ENCODE measurements at places on chromosomes 5 and 9.

- DNase-seq = no peak
Measured at GRCh38 chr9:98410185-98410697, 154.8 kb upstream of the TBC1D2 start.

DNA sequence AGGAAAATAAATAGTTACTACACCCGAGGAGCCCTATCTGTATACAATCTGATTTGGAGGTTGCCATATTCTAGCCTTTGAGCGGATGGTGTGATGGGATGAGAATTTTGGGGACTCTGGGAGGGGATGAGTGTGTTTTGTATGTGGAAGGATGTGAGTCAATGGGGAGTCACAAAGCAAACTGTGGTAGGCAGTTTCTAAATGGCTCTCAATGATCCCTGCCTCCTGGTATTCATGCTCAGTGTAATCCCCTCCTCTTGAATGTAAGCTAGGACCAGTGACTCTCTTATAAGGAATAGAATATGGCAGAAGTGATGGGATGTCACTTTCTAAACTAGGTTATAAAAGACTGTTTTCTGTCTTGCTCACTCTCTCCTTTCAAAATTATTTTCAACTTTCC, 205.7 kb upstream of the RIOK2 start:
- DNase-seq = no peak

DNA sequence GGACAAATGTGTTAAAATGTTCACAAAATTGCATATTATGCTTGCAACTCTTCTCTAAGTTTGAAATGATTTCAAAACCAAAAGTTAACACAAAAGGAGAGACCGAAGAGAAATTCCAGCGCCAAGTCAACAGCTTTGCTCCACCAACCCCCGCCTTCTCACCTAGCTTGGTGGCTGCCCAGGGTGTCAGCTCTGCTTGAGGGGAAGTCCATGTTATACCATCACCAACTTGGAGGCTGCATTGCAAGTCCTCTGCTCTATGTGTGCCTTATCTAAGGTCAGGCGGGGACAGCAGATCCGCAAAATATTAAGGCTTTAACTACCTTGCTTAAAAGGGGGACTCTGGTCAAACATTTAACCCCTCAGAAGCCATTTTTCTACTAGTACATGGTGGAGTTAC, 14.6 kb downstream of the CCNJL start:
- DNase-seq = no peak

- no peak for DNase-seq
Measured at GRCh38 chr5:156394642-156395305, 67.8 kb downstream of the SGCD start.

DNA sequence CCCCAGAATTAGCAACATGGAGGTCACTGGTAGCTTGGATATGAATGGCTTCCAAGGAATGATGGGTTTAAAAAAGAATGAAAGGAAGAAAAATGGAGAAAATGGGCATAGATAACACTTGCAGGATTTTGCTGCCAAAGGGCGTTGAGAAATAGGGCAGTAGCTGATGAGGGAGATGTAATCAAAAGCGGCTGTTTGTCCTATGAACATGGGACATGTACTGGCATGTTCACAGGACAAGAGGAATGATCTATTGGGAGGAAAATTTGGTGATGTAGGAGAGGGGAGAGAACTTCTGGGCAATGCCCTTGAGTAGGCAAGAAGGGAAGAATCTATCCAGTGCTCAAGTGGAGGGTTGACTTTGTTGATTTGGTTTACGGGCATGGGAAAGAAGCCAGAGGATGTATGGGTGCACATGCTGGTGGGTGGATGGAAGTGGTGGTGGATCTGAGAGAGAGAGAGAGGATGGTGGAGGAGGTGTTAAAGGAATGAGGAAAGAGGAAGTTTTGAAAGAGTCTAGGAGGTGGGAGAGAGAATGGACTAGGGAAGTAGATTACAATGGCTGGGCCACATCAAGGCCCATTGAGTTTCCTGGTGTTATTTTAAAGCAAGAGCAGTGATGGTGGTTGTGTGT, 115.1 kb upstream of the MVB12B start:
- DNase-seq = no peak

GRCh38 chr5:150562832-150563231, 54.9 kb downstream of the NDST1 start:
- DNase-seq = no peak

- no peak for DNase-seq
Measured at GRCh38 chr5:122941737-122942136, 94.8 kb downstream of the PPIC start.

GRCh38 chr9:135359764-135360163, 119.8 kb upstream of the PPP1R26 start:
- DNase-seq = no peak

DNA sequence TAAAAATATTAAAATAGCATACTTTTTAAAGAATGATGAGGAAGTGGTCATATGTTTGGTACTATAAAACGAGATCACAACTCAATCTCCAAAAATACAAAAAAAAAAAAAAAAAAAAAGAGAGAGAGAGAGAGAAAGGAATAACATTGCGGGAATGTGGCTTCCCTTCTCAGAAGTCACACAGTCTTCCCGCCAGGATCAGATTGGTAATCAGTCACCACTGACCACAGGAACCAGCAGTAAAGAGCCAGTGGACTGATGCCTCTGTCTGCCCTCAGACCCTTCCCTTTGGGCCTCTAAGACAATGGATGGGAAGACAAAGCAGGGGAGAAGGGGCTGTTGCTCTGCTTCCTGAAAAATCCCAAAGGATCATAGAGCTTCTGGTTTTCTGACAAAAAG, 104.9 kb downstream of the KLHL3 start:
- DNase-seq = no peak

GRCh38 chr5:38494763-38495162, 61.7 kb downstream of the LIFR start:
- DNase-seq = no peak

- DNase-seq = no peak
Measured at GRCh38 chr5:150143350-150144245, 12.0 kb downstream of the PDGFRB start.

GRCh38 chr9:83349031-83349430, 189.2 kb downstream of the FRMD3 start:
- DNase-seq = no peak

GRCh38 chr5:117242028-117242427, 667.4 kb upstream of the SEMA6A start:
- no peak for DNase-seq

GRCh38 chr9:86774116-86774515, 173.2 kb downstream of the GAS1 start:
- no peak for DNase-seq

DNA sequence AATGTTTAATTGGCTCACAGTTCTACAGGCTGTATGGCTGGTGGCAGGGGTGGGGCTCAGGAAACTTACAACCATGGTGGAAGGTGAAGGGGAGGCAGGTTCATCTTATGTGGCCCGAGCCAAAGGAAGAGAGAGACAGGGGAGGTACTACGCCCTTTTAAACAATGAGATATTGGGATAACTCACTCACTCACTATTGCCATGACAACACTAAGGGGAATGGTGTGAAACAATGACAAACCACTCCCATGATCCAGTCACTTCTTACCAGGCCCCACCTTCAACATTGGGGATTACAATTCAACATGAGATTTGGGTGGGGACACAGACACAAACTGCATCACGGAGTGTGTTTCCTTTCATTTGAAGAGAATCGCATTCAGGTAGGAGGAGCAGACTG, 220.9 kb downstream of the GADD45G start:
- DNase-seq = no peak

GRCh38 chr5:39167141-39167971, 52.0 kb downstream of the FYB1 start:
- DNase-seq = no peak

DNA sequence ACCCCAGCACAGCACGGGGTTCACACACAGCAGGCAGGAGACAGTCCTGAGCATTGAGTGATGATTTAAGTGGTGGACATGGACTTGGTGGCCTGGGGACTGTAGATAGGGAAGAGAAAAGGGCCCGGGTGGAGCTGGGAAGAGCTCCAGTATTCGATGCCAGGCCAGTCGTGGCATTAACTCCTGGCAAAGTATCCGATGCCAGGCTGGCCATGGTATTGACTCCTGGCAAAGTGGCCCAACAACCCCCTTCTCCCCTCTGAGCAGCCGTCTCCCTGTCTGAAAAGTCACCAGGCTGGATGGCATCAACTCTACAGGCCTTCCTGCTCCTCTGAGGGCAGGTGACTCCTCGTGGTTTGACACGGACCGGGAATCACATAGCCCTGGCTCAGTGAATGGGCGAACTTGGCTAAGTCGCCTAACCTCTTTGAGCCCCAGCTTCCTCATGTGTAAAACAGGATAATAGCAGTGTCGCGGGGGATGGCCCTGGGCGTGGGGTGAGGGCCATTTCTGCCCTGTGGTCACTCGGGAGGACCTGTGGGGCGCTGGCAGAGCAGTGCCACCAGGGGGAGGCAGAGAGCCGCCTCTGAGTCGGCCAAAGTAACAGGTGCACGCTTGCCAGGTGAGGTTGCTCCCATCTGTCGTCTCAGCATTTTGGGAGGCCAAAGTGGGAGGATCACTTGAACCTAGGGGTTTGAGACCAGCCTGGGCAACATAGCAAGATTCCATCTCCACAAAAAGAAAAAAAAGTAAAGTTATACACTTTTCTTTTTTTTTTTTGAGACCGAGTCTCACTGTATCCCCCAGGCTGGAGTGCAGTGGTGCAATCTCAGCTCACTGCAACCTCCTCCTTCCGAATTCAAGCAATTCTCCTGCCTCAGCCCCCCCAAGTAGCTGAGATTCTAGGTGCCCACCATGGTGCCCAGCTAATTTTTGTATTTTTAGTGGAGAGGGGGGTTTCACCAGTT, 5.7 kb upstream of the SEC16A start:
- peak; percentile 83 for DNase-seq

DNA sequence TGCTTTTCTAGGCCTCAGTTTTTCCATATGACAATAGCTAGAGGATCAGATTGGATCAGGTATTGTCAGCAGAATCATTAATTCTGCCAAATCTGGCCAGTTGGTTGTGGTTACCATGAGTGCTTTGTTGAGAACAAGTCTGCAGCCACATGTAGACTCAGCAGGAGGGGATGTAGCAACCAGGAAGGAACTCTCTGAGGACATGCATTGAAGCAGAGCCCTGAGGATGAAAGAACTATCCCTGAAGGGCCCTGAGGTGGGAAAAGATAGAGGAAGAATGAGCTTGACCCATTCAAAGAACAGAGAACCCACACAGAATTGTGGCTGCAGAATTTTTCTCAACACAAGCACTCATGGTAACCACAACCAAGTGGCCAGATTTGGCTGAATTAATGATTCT, 60.1 kb upstream of the AFAP1L1 start:
- no peak for DNase-seq

- no peak for DNase-seq
Measured at GRCh38 chr9:118104363-118104762, 400.2 kb downstream of the TLR4 start.

DNA sequence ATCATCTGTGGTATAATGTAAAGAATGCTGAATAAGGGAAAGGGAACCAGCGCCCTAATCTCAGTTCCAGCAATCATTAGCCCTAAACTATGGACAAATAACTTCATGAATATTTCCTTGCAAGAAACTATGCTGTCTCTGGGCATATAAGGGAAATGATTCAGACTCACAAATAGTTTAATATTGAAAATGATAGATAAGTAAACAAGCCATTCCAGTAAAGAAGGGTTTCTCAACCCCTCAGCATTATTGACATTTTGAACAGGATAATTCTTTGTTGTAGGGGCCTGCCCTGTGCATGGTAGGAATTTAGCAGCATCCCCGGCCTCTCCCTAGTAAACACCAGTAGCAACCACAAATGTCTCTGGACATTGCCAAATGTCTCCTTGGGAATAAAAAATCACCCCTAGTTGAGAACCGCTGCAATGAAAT, 23.8 kb downstream of the C5 start:
- DNase-seq = no peak

- no peak for DNase-seq
Measured at GRCh38 chr5:1753490-1753889, 46.1 kb downstream of the MRPL36 start.

DNA sequence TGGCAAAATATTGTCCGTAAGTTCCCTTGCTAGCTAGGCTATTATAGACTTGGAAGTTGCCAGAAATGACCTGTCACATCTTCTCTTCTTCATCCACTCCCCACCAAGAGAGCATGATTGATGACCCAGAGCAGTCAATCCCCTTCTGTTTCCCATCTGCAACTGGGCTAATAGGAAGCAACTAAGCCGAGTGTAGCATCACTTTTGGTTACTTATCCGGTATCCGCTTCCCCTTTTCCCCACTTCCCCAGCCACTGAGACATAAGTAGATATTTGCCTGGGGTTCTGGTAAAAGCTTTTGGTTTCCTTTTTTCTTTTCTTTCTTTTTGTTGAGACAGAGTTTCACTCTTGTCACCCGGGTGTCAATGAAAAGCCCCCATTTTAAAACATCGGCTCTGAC, 29.4 kb upstream of the LIFR start:
- no peak for DNase-seq

GRCh38 chr5:121967187-121967586, 5.4 kb downstream of the SRFBP1 start:
- no peak for DNase-seq

GRCh38 chr9:14311171-14311949, 2.6 kb downstream of the NFIB start:
- no peak for DNase-seq

- no peak for DNase-seq
Measured at GRCh38 chr5:56710826-56711590, 104.3 kb upstream of the MAP3K1 start.

DNA sequence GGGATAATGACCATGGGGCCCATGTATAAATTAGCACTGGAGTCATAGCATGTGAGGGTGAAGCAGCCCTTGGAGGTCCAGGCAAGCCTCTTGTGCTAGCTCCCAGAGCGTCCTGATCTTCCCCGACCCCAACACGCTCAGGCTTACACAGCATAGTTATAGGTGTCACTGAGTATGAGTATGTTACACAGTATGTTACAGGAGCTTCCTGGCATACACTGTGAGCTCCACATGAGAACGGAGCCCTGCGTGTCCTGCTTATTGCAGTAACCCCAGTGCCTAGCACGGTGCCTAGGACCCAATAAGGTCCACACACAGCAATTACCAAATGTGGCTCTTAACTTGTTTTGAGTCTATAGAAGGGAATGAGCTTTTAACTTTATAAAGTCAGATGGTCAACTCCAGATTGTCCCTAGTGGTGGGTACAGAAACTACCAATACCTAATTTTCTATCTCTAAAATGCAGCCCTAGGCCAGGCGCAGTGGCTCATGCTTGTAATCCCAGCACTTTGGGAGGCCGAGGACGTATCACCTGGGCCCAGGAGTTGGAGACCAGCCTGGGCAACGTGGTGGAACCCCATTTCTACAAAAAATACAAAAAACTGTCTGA, 64.1 kb downstream of the PLAC8L1 start:
- DNase-seq = no peak

GRCh38 chr9:81814794-81815464, 113.3 kb upstream of the SPATA31D4 start:
- DNase-seq = no peak

DNA sequence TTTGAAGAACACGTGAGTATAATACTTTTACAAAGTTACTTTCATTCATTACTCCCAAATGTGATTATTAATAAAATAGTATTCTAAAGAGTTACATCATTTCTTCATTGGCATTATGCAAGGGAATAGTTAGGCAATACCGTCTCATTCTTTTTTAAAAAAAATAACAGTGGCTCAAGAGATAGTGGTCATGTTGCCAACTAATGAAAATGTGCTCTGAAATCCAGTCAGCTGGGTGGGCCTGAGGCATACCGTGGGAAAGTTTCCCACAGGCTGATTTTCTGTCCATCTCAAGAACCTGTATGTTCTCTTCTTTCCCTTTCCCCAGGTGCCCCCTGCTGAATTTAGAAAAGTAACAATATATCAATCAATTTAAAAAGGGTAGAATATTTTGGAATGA, 40.8 kb upstream of the ROPN1L start:
- no peak for DNase-seq

All from liver (tissue), 10 donors.